ENCODE measurements at places on chromosomes 12 and 14. TPM values are rescaled to one million over a fixed set of nuclear protein-coding genes. Genes with fewer than 3 reads are reported as not detected.

DNA sequence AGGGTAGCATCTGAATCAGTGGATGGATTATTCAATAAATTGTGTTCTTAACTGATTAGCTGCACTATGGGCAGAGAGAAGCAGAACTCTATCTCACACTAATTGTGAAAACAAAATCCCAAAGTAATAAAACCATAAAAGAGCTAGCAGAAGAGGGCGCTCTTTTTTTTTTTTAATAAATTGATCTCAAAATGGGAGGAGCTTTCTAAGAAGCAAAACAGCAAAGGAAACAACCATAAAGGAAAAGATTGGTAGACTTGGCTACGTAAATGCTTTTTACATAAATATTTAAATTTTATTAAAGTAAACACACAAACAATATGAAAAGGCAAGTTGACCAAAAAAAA lies 1.5 kb upstream of the TM7SF3 start:
- no peak for DNase-seq

DNA sequence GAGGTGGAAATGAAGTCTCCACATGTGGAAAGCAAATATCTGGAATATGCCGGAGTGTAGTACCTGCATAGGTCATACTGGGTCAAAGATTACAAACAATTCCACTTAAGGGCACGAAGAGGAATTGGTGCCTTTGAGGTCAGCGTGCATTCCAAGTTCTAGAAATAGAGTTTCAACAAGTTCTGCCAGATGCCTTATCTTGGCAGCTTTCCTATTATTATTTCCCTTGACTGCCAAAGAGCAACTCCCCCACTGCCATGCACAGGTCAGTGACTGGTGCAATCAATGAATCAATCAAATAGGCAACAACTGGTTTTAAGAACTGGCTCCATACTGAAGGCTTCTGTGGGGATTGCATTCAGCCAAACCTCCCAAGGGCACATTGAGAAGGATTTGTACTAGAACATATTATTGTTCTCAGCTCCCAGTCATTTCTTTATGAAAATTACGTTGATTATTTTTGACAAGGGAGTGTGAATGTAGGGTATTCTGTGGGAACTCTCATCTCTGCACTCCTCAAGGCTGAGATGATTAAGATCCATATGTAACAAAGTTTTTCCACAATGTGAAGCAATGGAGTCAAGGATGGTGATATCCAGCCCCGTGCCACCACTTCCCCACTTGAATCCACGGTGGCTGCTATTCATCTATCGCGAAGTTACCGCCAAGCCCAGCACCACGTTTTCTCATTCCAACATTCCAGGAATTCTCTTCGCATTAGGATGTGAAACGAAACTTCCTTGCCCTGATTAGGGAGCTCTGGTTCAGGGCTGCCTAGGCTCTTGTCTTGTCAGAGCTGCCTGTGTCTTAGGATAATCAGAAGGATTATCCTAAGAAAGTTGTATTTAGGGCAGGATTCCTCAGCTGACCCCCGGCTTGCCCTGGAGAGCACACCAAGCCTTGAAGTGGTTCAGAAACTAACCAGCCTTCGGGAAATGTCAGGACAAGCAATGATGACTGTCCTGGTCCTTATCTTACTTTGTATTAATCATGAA lies 115.1 kb upstream of the PCED1B start:
- DNase-seq, result no peak

The NINJ2 gene
- 1.4 TPM for total RNA-seq

- DNase-seq, result no peak
Measured at GRCh38 chr14:77926942-77927341, 127.0 kb downstream of the ADCK1 start.

- DNase-seq, result no peak
Measured at GRCh38 chr12:68896881-68897540, 36.0 kb downstream of the CPM start.

DNA sequence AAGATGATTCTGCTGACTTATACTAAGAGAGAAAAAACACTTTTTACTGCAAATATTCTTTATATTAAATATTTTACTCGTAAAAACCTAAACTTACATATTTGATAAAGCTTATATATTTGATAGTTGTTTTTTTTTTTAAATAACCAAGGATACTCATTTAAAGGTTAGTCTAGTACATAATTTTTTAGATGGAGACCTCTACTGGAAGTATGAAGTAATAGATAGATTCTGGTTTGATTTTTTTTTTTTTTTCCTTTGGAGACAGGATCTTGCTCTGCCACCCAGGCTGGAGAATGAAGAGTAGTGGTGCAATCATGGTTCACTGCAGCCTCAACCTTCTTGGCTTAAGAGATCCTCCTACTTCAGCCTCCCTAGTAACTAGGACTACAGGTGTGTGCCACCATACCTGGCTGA lies 16.4 kb downstream of the ARID2 start:
- no peak for DNase-seq

GRCh38 chr12:88113871-88114270 lies 28.0 kb downstream of the CEP290 start:
- no peak for DNase-seq

DNA sequence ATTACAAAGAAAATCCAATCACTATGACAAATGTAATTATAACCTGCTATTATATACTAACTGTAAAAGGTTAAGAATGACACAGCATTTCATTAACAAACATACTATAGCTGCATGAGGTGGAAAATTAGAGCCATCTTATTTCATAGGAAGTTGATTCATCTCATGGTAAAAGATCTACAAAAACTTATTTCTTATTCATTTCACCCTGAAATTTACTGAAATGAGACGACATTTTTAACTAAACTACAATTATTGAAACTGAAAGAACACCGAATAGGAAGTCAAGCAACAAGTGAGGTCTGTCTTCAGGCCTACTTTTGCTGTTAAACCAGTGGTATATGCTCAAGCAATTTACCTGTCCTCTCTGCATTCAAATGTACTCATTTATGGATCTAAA lies 87.2 kb downstream of the CEP83 start:
- DNase-seq, result no peak

GRCh38 chr12:121558956-121559355 lies 21.9 kb downstream of the KDM2B start:
- no peak for DNase-seq

The CCDC175 gene
- not detected for total RNA-seq

- DNase-seq, result no peak
Measured at GRCh38 chr14:53539489-53540126, 386.5 kb upstream of the DDHD1 start.

- DNase-seq, result peak; percentile 1
Measured at GRCh38 chr14:100535287-100536120, 51.7 kb downstream of the BEGAIN start.

GRCh38 chr14:74299061-74299545 lies 3.6 kb downstream of the ABCD4 start:
- no peak for DNase-seq

GRCh38 chr12:69179786-69180185 lies 59.6 kb upstream of the CPSF6 start:
- DNase-seq, result no peak

DNA sequence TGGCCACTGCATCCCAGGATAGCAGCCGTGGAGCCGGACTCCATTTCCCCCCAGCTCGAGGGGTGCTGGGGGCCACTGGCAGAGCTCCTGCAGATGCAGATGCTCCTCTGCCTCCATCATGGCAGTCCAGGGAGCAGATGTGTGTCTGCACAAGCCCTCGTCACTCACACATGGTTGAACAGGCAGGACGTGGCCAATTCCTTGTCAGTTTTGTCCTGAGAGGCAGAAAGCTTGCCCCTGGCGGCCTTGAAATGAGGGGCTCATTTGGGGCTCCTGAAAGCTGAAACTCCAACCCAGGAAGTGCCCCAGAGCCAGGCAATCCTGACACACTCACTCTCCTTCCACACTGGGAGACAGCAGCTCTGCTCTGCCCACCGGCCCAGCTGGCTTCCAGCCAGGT lies 100.9 kb upstream of the C14orf180 start:
- DNase-seq, result no peak

GRCh38 chr14:61167642-61168041 lies 113.5 kb downstream of the TMEM30B start:
- no peak for DNase-seq

- no peak for DNase-seq
Measured at GRCh38 chr14:44369401-44370123, 137.5 kb downstream of the FSCB start.

DNA sequence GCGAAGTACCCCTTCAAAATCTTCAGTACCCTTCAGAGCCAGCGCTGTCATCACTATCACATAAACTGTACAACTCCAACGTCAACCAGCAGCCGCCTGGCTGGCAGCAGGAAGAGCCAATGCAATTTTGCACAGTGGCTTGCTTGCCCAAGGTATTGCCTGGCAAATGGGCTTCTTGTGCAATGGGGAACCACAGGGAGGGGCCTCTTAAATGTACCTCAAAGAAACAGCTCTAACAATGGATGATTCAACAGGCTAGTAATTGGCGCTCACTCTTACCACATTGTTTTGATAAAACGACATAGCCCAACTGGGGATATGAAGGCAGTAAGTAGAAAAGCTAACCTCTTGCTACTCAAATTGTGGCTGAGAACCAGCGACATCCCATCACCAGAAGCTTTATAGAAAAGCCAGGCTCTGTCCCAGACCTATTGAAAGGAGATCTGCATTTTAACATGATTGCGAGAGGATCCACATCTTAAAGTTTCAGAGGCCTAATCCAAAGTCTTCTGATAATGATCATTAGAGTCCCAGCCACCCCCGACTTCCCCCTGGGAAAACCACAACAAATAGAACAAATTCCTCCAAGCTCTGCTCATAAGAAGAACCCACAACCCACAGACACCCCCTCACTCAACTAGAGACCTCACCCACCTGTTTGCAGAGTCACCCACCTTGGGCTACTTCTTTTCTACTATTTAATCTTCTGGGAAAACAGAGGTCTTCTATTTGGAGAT lies 125.3 kb upstream of the HIF1A start:
- peak; percentile 46 for DNase-seq

The DDX23 gene
- 121 TPM for total RNA-seq

The REP15 gene
- total RNA-seq, result 1.0 TPM

The MAP1LC3B2 gene
- 0.66 TPM for total RNA-seq

DNA sequence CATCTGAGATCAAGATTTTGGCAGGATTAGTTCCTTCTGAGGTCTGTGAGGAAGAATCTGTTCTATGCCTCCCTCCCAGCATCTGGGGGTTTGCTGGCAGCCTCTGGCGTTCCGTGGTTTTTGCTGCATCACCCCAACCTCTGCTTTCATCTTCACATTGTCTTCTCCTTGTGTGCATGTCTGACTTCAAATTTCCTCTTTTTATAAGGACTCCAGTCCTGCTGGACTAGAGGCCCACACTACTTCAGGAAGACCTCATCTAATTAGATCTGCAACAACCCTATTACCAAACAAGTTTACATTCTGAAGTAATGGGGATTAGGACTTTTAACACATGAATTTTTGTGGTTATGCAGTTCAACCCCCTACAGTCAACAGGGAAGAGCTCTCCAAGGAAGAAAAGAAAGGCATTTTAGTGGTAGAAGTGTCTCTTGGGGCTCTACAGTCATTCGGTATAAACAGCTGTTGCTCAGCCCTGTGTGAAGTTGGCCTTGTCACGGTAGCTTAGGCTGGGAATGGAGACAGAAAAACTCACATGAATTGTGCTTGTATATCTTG lies 89.7 kb downstream of the CAND1 start:
- DNase-seq, result no peak

The KRT2 gene
- total RNA-seq, result not detected

GRCh38 chr12:81517296-81517695 lies 241.9 kb downstream of the PPFIA2 start:
- no peak for DNase-seq

The TDRD9 gene
- total RNA-seq, result 0.68 TPM

DNA sequence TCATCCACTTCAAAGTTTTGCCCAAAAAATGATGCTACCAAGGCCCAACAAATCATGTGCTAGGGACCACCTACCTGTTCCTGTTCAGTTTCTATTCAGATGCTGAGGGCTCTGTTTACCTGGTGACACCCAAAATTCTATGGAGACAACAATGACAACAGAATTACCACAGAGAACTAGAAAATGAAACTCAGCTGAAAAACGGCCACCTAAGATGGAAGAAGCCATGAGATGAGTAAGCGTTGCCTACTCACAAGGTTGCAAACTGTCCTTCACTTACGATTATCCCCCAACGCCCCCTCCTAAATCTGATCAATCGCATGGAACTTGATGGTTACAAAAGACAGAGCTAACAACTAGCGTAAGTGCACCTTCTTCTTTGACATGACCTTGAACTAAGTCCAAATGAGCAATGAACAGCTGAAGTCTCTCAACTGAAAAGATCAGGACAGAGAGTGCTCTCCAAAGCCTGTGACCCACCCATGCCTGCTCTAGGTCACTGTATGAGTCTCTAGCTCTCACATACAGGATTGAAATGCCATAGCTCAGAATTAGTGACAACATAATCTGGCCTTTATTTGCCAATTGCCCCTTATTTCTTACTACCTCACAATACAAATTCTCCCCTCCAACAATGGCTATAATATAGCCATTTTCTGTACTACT lies at the start of gene RNASE11:
RNASE11 (minus strand) TSS at position 513 of the 666 bp plus-strand sequence.
- DNase-seq, result no peak
